Naive thymus-derived CD4-positive, alpha-beta T cell (primary cell): ENCODE measurements at places on chromosomes 5 and 9.

DNA sequence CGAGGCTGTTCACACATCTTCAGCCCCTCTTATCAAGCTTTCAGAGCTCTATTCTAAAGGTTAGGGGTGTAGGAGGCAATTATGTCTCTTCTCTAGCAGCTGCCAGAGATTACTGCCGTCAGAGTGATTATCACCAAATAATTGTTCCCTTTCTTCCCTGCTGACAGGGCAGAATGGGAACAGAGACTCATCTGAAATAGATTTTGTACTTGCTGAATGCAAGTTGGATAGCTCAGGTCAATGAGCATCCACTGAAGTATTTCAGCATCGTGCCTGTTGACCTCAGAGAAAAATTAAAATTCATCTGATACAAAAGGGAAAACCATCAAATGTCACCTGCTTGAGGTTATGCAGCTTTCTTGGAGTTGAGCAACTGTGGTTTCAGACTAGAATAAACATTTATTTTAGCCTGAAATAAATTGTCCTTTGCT, 213.7 kb upstream of the MAP3K1 start:
- no peak for DNase-seq

GRCh38 chr5:172694061-172694460, 53.0 kb downstream of the NEURL1B start:
- no peak for DNase-seq

DNA sequence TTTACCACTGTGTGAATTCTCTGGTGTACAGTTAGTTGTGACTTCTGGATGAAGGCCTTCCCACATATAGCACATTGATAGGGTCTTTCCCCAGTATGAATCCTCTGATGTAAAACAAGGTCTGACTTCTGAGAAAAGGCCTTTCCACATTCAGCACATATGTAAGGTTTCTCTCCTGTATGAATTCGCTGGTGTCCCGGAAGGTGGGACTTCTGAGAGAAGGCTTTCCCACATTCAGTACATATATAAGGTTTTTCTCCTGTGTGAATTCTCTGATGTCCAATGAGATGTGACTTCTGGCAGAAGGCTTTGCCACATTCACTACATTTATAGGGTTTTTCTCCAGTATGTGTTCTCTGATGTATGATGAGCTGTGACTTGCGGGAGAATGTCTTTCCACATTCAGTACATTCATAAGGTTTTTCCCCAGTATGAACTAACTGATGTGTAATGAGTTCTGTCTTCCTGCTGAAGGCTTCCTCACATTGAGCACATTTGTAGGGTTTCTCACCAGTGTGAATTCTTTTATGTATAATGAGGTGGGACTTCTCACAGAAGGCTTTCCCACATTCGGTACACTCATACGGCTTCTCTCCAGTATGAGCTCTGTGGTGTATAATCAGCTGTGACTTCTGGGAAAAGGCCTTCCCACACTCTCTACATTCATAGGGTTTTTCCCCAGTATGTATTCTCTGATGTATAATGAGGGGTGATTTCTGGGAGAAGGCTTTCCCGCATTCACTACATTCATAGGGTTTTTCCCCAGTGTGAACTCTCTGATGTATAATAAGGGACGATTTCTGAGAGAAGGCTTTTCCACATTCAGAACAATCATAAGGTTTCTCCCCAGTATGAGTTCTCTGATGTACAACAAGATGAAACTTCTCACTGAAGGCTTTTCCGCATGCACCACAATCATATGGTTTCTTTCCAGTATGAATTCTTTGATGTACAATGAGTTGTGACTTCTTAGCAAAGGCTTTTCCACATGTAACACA, 9.1 kb downstream of the ZNF300 start:
- no peak for DNase-seq

DNA sequence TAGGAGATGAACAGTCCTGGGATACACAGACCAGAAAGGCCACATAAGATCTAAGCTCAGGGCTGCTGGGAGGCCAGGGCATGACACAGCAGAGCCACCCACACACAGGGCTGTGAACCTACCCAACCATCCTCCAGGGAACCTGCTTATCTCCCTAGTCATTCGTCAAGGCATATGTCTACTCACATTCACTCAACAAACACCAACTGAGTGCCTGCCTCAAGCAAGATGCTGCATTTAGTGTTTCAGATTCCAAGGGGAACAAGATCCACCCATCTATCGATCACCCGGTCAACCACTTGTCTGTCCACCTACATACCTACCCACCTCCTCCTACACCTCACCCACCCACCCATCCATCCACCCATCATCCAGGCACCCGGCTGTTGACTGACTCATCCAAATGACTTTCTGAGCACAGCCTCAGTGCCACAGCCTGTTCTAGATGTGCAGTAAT, 1.9 kb downstream of the DPM2 start:
- no peak for DNase-seq

GRCh38 chr5:78046006-78046405, 248.5 kb downstream of the AP3B1 start:
- no peak for DNase-seq

- DNase-seq: no peak
These were observed 70.6 kb downstream of the GAS1 start for GRCh38 chr9:86876621-86877196.

DNA sequence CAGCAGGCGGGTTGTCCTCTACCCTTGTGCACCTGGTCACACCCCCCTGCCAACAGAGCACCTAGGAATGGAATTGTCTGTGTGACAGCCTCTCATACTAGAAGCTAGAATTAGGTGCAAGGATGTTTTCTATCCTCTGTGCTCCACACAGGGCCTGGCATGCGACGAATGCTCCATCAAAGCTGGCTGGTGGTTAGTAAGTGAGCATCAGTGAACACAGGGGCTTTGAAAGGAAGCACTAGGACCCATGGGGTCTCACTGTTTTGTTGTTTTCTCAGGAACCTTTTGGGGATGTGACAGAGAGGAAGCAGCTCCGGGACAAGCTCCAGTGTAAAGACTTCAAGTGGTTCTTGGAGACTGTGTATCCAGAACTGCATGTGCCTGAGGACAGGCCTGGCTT, 32.3 kb downstream of the GALNT12 start:
- DNase-seq: no peak
